ENCODE measurements at places on chromosomes 6 and 20.
A peak's percentile ranks its signal among the peaks of the same experiment; 100 is the strongest.

- no peak for DNase-seq
These were observed 198.7 kb downstream of the MOXD1 start for GRCh38 chr6:132202574-132202973.

GRCh38 chr6:4225161-4225872, 89.9 kb upstream of the ECI2 start:
- no peak for DNase-seq

DNA sequence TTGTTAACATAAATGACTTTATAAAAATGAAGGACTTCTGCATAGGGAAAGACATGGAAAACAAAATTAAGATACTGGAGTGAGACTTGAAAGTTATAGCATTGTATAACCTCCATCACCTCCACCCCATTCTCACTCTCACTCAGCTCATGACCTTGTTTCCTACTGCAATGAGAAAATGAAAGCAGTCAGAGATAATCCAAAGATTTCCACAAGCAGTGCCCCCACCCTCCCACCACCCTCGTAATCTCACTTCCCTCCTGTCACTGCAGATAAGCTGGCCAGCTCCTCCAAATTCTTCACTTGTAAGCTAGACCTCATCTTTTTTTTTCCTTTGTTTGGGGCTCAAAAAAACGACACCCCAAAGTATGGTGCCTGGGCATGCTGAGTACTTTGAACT, 52.9 kb upstream of the PROKR2 start:
- no peak for DNase-seq

DNA sequence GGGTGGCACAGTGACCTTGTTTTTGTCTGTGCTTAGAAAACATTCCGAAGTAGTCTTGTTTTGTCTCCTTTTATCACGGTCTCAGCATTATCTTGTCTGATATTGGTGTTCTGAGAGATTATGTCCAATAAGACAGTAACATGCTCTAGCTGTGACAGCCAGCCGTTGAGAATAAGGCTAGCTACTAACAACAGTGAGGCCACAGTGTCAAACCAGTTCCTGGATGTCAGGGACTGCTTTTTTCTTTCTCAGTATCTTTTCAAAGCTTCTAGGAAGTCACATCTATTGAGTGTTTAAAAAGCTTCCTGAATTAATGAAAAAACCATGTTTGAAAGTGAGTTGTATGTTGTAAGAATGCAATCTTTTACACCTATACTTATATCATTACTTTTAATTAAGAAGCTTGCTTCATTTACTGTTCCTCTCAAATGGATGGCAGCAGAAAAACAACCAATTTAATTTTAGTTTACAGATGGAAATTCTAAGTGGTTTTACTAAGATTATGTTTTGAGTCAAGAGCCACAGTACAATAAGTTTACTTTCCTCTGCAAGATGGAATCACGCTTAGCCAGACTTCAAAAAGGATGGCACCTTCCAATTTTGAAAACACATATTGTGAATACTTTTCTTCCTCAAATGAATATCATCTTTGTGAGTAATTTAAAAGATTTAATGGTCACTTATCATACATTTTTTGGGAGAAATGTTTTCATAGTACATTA, 53.1 kb downstream of the MAP3K7 start:
- no peak for DNase-seq

- DNase-seq: no peak
These were observed 98.2 kb upstream of the NFATC2 start for GRCh38 chr20:51640743-51641142.

- peak; percentile 15 for DNase-seq
These were observed 1.3 kb downstream of the SRF start for GRCh38 chr6:43172104-43173007.

- DNase-seq: no peak
These were observed 12.1 kb upstream of the TAGAP start for GRCh38 chr6:159056899-159057298.
